NCI-H1930 (cell line): ENCODE measurements at places on chromosomes 1 and 21.

GRCh38 chr1:92442351-92442750, 44.4 kb downstream of the GFI1 start:
- DNase-seq, result no peak

- DNase-seq, result no peak
These were observed 333.8 kb downstream of the PTPRU start for GRCh38 chr1:29569971-29570634.

GRCh38 chr1:180081474-180081873, 73.2 kb upstream of the QSOX1 start:
- DNase-seq, result no peak

DNA sequence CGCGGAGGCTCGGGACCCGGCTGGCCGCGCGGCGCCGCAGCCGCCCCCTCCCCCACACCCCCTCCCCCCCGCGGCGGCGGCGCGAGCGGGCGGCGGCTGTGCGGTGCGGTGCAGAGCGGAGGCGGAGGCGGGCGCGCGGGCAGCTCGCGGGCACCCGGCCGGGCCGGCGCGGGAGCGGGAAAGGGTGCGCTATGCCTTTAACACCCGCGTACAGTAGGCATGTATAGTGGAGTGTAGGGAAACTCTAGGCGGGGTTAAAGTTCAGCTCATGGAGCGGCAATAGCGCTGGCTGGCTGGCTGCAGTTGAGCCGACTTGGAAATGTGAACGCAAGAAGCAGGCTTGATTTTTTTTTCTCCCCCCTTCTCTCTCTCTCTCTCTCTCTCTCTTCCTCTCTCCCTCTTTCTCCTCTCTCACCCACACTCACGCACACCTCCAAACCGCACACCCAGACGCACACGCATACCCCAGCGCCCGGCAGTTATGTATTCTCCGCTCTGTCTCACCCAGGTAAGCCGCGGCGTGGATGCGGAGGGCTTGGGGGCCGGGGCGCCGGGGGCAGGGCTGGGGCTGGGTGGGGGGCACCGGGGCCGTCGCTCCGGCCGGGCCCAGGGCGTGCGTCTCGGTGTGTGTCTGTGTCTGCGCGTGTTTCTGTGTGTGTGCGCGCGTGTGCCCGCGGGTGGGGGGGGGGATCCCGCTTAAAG, at the start of gene NFIA:
Gene NFIA, plus strand, starts transcription at position 251 of the 702 bp plus-strand sequence.
- DNase-seq, result peak; percentile 13

- no peak for DNase-seq
These were observed 6.3 kb downstream of the KCNQ4 start for GRCh38 chr1:40789661-40790430.

DNA sequence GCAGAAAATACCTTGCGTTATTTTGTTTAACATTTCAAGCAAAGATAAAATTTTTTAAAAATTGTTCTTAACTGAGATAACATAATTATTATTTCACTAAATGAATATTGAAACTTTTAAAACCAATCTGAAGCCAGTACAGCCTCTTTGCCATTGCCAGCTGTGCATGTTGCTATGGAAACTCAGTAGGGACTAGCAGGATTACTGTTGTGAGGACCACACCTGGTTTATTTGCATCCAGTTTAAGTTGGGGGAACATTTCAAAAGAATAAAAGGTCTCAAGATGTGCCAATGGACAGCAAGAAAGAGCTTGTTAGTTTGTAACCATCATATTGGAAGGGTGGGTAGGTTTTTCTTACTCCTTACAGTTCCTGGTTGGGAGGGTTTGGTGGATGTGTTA, 80.7 kb downstream of the POU2F1 start:
- no peak for DNase-seq

GRCh38 chr1:151714820-151715725, 1.5 kb downstream of the CELF3 start:
- DNase-seq, result no peak

DNA sequence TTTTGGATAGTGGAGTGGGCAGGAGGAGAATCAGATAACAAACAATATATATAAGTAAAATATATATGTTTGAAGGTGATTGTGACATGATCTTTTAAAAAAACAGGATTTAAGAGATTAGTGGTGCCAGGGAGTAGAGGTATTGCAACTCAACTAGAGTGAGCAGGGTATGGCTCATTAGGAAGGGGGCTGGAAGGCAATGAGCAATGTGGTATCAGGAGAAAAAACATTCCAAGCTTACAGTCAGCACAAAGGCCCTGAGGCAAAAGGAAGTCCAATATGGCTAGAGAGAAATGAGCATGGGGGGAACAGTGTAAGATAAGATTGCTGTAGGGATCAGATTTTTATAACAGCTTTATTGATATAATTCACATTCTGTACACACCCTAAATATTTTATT, 5.3 kb upstream of the GADD45A start:
- no peak for DNase-seq

DNA sequence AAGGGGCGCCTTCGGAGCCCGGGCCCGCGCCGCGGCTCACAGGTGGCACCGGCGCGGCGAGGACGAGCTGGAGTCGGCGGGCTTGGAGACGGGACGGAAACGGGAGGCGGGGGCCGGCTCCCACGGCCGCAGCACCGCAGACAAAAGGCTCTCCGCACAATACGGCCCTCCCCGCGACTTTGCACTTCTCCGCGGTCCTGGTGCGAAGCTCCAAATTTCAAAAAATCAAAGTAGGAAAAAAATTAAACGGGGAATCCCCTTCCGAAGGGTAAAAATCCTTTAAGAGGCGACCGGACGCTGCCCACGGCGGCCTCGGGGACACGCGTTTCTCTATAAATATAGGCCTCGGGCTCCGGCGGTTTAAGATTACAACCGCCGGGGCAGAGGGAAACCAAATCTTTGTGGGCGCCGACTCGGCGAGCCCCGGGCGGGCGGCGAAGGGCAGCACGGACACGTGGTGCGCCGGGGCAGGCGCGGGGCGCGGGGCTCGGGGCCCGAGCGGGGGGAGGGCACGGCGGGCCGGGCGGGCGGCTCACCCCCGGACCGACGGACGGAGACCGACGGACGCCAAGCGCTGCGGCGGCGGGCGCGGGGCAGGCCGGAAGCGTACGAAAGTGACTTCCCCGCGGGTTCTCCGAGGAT, 453 bp downstream of the PABPC4 start:
- no peak for DNase-seq

- no peak for DNase-seq
These were observed 1.4 kb downstream of the ZNF697 start for GRCh38 chr1:119646521-119647227.

DNA sequence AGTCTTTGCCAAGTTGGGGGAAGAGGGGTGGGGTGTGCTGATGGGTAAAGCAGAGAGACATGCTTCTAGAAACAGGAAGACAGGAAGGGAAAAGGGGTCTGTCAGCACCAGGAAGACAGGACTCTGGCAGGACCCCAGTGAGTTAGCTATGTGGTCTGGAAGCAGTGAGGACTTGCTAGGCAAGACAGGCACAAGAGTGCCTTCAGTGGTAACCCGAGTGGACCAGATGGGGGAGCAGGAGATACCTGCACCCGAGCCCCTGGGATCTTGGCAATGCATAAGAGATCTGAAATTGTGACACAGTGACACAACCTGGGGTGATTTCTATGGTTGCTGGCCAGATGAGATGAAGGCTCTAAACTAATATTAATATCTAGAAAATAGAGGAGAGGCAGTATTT, 7.0 kb downstream of the TLR5 start:
- DNase-seq, result no peak

- DNase-seq, result no peak
These were observed 23.6 kb downstream of the RGSL1 start for GRCh38 chr1:182473556-182473955.

GRCh38 chr1:160363010-160363409, 3.9 kb upstream of the NHLH1 start:
- DNase-seq, result no peak

- no peak for DNase-seq
These were observed 30.4 kb upstream of the CYP4A22 start for GRCh38 chr1:47106792-47107191.

DNA sequence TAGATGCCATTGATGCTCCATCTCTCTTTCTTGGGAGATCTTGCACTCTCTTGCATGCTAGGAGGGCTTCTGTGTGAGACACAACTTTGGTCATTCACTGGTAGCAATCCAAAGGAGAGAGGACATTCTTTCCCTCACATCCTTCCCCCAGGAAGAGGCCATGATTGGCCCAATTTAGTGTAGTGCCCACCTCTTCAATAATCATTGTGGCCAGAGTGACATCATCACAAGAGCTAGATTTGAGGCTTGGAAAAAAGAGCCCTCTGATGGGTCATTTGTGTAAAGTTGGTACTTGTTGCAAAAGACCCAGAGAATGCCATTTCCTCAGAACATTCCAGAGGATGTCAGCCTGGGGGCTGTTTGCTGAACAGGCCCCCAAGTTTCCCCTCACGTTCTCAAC, 30.2 kb downstream of the S100A6 start:
- no peak for DNase-seq

GRCh38 chr1:31625561-31626222, 8.2 kb downstream of the HCRTR1 start:
- no peak for DNase-seq

DNA sequence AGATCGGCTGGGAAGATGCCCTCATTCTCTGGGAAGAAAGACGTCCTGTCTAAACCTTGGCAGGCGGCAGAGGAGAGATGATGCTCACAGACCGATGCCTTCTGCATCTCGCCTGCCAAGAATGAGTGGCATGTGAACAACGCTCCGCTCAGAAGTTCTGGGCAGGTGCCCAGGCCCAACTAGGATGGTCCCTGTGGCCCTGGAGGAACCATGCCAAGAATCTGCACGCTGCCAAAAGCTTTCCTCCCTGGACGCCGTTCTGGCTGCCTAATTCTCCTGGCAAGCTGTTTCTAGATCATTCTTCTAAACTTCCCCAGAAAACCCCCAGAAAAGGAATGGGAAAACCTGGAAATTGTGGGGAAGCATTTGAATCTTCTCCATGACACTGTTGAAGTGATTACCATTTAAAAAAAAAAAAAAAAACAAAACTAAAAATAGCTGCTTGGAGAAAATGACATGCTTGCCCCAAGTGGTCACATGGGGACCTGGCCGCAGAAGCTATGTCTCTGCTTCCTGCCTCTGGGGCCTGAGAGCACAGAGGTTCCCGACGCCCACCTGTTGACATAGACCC, 440.9 kb downstream of the PRDM2 start:
- no peak for DNase-seq

DNA sequence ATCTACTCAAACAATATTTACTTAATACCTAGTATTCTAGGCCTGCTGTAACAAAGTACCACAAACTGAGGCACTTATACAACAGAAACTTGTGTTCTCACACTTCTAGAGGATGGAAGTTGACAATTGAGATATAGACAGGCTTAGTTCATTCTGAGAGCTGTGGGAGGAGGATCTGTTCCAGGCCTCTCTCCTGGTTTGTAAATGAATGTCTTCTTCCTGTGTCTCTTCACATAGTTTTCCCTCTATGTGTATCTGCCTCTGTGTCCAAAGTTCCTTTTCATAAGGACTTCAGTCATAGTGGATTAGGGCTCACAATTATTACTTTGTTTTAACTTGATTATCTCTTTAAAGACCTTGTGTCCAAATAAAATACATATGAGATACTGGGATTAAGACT, 251.1 kb downstream of the COL11A1 start:
- no peak for DNase-seq

DNA sequence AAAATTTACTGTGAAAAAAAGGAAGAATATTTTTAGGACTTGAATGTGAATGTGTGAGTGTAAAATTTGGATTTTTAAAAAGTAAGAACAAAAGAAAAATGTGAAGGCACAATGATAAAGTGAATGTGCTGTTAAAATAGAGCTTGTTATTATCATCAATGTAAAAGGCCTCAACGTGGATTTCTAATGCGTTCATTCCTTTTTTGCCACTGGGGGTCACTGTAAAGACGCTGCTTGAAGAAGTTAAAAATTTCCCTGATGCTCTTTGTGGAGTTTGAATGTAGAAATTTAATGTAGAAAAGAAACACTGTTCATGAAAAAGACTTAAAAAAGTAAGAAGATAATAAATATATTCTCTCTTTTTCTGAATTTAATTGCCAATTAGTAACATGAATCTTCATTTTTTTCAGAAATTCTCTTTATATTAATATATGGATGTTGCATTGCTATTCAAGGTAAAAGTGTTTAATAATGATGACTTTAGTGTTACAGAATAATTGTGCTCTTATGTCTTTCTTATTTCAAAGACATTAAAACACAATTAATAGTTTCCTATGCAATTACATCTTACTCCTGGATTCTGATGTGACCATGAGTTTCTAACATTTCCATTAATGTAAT, 161.5 kb downstream of the DNM3 start:
- no peak for DNase-seq

GRCh38 chr1:11289064-11289463, 16.1 kb downstream of the UBIAD1 start:
- DNase-seq, result no peak

- DNase-seq, result no peak
These were observed 5.2 kb upstream of the VSIG8 start for GRCh38 chr1:159867664-159868026.

- DNase-seq, result no peak
These were observed 34.6 kb downstream of the TMEM63A start for GRCh38 chr1:225847610-225848009.

DNA sequence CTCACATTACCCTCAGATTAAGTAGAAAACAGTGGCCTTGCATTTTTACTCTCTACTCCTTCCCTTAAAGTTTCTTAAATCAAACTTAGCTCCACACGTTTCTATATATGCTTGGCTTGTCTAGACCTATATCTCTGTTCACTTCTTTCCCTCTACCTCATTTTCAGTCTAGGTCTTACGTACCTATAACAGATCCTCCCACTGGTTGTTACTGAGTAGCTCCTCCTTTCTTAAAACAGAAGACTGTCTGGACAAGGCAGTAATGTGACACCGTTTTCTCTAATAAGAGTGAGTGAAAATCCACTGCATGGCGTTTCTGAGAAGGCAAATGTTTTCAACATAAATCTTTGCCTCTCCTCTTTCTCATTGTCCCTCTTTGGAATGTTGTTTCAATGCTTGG, 211.7 kb upstream of the POGK start:
- no peak for DNase-seq

DNA sequence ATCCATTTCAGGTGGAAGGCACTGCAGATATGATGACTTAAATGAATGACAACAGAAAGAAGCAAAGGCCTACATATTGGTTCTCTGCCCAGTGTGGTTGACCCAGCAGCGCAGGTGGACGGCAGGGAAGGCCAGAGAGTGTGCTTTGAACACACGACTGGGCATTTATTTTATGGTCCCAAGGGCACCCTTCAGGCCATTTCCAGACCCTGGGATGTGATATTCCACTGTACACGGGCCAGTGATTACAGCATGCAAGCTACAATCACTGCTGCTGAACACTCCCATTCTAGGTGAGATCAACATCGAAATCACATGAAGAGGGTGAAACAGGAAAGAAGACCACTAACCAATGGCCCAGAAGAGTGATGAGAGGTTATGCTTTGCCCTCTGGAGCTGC, 33.8 kb downstream of the PCNX2 start:
- DNase-seq, result no peak

GRCh38 chr1:212624976-212625501, 16.5 kb downstream of the ATF3 start:
- no peak for DNase-seq

DNA sequence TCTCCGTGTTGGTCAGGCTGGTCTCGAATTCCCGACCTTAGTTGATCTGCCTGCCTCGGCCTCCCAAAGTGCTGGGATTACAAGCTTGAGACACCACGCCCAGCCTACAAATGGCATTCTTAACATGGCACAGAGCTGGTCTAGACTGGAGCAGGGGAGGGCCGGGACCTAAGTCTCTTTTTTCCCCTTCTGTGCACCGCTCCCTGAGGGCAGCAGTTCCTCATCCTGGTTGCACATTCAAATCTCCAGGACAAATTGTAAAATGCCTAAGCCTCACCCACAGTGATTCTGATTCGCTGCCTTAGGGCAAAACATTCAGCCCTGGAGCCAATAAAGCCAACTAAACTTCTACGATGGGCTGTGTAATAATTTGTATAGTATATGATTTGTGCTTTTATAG, 10.1 kb upstream of the AVPR1B start:
- DNase-seq, result no peak
